GM23338 (cell line): ENCODE measurements at places on chromosomes 1 and 21. TPM values are rescaled to one million over a fixed set of nuclear protein-coding genes. Genes with fewer than 3 reads are reported as not detected.

CYYR1 gene
- total RNA-seq: 23.8 and 25.6 TPM in 2 replicates

C4BPB gene
- total RNA-seq: not detected in 2 replicates

SLC16A4 gene
- total RNA-seq: 0.50 and 0.94 TPM in 2 replicates

ANKRD34A gene
- 0.35 and 2.2 TPM in 2 replicates for total RNA-seq

DNA sequence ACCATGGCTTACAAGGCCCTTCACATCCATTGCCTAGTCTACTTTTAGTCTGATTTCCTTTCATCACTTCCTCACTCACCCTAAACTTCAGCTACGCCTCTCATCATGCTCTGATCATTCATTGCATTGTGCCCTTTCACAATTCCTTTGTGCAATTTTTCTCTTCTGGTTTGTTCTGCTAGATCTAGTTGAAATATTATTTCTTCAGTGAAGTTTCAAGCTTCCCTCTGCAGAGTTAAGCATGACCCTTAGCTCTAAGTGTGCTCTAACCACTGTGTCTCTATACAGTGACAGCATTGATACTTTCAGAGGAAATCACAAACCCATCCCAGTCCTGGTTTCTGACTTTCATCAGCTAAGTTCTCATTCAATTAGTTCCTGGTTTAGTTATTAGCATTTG lies 166.1 kb downstream of the PLA2G4A start:
- DNase-seq: no peak

DNA sequence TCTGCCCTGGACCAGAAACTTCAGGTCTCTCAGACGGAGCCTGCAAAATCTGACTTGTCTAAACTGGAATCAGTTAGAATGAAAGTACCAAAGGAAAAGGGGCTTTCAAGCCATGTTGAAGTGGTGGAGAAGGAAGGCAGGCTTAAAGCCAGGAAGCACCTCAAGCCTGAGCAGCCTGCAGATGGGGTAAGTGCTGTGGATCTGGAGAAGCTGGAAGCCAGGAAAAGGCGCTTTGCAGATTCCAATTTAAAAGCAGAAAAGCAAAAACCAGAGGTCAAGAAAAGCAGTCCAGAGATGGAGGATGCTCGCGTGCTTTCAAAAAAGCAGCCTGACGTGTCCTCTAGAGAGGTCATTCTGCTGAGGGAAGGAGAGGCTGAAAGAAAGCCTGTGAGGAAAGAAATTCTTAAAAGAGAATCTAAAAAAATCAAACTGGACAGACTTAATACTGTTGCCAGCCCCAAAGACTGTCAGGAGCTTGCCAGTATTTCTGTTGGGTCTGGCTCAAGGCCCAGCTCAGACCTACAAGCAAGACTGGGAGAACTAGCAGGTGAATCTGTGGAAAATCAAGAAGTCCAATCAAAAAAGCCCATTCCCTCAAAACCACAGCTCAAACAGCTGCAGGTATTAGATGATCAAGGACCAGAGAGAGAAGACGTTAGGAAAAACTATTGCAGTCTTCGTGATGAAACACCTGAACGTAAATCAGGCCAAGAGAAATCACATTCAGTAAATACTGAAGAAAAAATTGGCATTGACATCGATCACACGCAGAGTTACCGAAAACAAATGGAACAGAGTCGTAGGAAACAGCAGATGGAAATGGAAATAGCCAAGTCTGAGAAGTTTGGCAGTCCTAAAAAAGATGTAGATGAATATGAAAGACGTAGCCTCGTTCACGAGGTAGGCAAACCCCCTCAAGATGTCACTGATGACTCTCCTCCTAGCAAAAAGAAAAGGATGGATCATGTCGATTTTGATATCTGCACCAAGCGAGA lies 46.6 kb downstream of the ZBTB17 start:
- DNase-seq: no peak

- peak; percentile 86 for DNase-seq
These were observed 85.6 kb downstream of the MAN1C1 start for GRCh38 chr1:25702101-25702775.

DNA sequence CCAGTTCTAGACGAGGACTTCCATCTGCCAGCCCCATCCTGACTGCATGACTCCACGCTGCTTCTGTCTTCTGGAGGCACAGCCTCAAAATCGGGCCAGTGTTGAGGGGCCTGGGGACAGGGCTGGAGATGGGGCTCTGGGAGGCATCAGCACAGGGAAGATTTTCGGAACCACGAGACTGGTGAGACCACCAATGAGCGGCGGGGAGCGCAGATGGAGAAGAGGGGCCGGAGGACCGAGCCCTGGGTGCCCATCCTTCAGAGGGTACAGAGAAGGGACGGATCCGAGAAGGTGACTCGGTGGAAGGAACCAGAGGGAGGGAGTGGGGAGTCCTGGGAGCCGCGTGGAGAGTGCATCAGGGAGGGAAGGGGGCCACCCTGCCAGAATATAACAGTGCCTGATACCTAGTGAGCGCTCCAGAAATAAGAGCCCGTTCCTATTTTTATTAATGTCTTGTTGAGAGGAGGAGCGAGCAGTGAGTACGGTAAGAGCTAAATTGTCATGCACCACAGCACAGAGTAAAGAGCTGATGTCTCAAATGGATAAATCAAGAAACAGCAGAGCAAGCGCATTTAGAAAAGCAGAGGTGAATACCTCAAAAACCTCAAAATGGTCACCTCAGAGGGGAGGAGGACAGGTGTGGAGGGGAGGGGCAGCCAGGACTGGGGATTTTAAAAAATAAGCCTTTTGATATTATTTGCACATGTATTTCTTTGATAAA lies 26.2 kb upstream of the KIF26B start:
- DNase-seq: no peak

DNA sequence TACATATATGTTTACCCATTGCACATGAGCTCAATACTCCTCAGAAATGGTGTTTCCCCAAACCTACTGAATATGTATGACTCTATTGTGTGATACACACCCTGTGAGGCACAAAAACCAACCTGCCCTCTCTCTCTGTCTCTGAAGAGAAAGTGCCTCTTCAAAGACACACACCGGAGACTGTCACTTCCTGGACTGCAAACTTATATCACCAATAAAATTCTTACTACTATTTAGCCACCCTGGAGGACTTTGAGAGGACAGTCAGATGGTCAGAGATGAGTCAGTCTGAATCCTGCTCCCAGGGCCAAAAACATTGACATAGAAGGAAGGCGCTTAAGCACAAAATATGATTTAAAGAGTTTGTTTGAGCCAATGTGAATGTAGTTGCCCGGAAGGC lies 110.4 kb downstream of the PPIAL4G start:
- DNase-seq: no peak

DNA sequence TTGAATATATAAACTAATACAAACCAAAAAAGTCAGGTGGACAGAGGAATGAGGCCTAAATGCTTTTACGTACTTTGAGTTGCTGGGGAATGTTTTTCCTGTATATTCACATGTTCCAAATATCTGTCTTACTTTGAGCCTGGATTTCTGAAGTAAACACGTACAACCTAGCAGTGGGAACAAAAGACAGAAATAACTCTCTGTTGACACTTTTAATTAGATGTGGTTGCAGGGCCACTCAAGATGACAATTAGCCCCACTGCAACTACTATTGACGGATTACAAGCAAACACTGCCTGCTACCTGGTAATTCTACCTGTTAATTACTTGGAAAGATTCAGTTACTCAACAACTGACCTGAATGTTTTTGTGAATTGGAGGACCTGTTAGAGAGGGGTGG lies 196.9 kb downstream of the TTLL7 start:
- DNase-seq: no peak

DNA sequence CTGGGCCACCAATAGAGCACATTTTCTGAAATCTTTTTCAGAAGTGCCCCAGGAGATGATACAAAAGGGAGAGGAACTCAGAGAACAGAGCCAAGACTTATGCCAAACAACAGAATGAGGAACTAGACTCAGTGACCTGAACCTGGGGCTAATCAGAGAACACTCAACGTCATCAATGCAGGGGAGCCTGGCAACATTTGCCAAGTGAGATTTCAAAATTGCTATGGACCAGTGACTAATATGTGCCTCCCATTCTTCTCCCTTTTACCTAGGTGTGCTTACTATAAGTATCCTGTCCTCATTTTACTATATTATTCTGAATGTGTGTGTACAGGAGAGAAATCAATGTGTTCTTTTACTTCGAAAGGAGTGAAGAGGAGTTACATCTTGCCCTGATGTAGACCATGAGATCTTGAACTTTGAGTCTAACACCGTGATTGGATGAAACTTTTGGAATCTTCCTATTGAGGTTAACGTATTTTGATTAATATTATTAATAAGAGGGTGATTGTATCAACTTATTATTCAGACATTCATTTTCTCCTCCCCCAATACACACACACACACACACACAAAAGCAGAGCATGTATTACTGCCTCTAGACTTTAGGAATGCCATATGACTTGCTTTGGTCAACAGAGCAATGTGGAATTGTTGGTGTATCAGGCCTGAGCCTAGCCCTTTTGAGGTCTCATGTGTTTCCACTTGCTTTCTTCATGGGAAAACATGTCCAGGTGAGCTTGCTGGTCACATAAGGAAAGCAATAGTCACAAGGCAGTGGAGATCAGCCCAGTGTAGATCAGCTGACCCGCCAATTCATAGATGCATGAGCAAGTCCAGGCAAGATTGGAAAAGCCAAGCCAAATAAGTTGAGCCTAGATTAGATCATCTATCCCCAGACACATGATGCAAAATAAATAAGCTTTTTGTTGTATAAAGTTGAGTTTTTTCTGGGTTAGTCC lies 80.3 kb upstream of the ETS2 start:
- no peak for DNase-seq

GRCh38 chr1:17236779-17237560 lies 11.9 kb upstream of the PADI3 start:
- DNase-seq: peak; percentile 97

DNA sequence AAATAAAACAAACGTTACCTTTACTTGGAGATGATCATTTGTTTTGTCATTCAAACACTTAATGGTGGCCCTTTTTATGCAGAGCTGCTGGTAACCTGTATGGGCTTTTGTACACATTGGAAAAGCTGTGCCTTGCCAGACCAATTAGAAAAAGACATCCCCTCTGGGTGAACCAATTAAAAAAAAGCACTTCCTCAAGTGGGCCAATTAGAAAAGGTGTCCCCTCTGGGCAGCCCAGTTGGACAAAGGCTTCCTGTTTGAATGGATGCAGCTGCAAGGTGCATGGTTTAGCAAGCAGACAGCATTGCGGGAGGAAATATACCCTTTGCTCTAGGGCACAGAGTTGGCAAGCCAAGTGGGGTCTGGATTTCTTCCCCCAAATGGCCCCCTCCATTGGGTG lies 21.6 kb downstream of the HUNK start:
- no peak for DNase-seq

GRCh38 chr21:27803571-27803970 lies 836.7 kb upstream of the ADAMTS5 start:
- no peak for DNase-seq

- no peak for DNase-seq
These were observed 138.5 kb downstream of the CLIC6 start for GRCh38 chr21:34807146-34807880.

GRCh38 chr1:159953536-159954515 lies at the start of gene SLAMF9:
TSS of gene SLAMF9 (minus strand) at chr1:159954237. CDS start at chr1:159954137, 100 bp downstream.
- no peak for DNase-seq

DNA sequence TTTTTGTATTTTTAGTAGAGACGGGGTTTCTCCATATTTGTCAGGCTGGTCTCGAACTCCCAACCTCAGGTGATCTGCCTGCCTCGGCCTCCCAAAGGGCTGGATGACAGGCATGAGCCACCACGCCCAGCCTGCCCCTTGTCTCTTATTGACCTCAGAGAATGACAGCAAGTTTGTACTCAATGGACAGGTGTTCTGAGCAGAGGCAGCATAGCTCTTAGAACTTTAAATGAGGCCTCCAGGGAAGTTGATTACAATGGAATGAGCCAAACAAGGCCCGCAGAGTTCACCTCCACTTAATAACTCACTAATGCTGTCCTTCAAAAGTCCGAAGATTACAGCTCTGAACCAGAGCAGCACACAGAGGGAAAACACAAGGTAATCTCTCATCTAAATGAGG lies 10.9 kb downstream of the TMPRSS2 start:
- DNase-seq: no peak

GRCh38 chr1:194175251-194175650 lies 988.8 kb upstream of the B3GALT2 start:
- no peak for DNase-seq

- no peak for DNase-seq
These were observed 157.7 kb downstream of the LYPLAL1 start for GRCh38 chr1:219331424-219331823.

- no peak for DNase-seq
These were observed 7.4 kb upstream of the SVBP start for GRCh38 chr1:42824481-42825035.

- DNase-seq: no peak
These were observed 28.5 kb upstream of the KCNA2 start for GRCh38 chr1:110634455-110635311.

DNA sequence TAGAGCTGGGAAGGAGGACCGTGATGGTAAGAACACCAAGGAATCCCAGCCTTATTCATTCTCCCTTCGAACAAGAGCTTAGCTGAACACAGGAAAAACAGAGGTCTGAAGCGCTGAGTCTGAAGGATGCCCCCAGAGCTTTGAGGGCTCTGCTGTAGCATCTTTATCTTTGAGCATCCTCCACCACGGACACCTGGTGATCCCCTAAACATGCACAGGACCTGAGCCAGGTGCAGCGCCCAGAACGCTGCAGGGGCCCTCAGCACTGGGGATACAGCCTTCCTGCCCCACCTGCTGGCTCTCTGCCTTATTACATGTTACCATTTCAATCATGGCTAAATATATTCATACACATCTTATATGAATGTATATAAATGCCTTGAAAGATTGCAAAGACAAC lies 7.7 kb upstream of the GPATCH4 start:
- DNase-seq: peak; percentile 78

- no peak for DNase-seq
These were observed 5.2 kb downstream of the LRRC7 start for GRCh38 chr1:69572921-69573320.

DNA sequence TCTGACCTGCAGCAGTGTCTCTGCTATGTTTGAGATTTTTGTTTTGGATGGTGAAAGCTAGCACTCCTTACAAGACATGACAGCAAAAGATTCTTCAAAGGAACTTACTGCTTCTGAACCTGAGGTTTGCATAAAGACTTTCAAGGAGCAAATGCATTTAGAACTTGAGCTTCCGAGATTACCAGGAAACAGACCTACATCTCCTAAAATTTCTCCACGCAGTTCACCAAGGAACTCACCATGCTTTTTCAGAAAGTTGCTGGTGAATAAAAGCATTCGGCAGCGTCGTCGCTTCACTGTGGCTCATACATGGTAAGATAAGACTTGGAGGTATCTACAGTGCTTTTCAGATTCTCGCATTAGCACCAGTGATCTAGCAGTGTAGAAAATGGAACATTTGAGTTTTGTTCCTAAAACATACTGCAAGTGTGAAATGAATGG lies 200.2 kb downstream of the PDE4B start:
- no peak for DNase-seq

DNA sequence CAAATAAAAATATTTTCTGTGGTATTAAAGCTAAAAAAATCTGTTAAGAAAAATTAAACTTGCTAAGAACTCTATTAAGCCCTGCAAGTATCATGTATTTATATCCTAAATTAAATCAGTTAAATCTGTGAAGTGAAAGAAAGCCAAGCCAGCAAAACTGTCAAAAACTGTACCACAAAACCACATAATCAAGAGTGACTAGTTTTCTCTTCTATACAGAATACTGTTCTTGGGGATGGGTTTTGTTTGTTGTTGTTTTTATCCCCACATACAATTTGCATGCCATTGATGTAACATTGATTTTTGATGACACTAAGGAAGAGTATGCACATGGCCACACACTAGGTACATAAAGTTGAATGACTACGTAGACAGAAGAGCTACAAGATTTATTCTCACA lies 20.4 kb downstream of the DPH5 start:
- no peak for DNase-seq
